Stimulated activated CD4-positive, alpha-beta T cell treated with anti-CD3 and anti-CD28 coated beads, TNF-alpha, amount 100 ng/mL, for 24 hours (primary cell): ENCODE measurements at places on chromosomes 5 and 9.

DNA sequence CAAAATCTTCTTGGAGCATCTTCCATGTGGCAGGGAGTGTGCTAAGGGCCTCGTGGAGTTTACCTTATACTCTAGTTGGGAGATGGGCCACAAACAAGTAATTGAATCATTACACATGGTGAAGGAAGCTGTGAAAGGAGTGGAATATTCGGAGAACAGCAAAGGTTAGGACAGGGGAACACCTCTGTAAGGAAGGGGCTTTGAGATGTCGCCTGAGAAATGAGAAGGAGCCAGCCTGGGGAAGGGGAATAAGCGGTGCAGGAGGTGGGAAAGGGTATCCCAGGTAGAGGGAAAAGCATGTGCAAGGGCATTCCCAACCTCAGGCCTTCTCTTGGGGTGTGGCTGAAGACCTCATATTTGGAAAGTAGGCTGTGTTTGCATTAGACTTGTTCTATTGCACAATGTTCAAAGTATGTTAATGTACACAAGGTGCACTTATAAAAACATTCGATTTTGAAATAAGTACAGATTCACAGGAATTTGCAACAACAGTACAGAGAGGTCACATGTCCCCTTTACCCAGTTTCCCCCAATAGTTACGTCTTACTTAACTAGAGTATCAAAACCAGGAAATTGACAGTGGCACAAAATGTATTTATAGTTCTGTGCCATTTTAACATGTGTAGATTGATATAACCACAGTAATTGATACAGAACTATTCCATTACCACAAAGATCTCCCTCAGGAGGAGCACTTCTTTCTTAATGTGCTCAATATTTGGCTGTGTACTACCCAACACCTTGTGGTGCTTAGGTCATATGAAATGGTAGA lies 2.4 kb upstream of the STOM start:
- no peak for DNase-seq

GRCh38 chr5:67301285-67301903 lies 104.8 kb upstream of the CD180 start:
- no peak for DNase-seq

DNA sequence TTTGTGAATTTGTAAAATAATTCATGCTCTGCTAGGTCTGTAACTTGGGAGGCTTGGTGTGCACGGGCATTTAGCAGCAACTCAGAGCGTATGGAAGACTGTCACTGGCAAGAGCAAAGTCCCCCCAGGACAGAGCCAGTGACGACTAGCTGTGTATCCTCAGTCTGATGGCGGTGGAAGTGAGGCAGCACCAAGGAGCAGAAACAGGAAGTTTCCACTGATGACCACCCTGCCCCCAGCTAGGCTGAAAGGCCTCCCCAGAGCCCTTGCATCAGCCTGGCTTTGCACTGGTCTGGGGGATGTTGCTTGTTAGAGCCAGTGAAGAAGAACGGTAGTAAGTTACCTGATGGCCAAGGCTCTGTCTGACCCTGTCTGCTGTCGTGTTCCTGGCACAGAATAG lies 66.8 kb upstream of the ABL1 start:
- no peak for DNase-seq

DNA sequence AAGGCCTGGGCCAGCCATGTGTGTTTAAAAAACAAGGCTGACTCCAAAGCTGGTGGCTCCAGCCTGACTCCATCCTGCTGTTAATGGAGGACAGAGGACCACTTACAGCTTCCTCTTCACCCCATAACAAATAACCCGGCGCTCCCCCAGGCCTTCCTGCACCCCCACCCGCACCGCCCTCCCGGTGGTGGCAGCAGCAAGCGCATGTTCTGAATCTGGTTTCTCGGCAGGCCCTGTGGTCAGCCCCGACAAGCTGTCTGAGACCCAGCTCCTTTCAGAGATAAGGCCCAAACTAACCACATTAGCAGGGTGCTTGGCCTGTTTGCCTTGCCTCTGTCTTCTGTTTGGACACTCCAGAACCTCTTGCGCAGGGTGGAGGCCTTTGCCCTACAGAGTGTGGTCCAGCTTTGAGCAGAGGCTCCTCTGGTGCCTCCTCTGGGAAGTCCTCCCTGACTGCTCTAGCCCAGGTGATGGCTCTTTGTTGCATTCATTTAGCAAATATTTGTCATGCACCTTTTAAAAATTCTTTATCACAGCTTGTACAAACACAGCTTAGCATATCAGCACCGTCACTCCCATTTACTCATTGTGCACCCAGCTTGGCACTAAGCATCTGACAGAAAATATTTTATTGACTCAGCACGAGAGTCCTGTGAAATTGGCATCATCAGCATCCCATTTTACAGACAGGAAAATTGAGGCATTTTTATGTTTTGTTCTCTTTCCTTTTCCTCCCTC lies 78.4 kb downstream of the NDFIP1 start:
- DNase-seq, result no peak

DNA sequence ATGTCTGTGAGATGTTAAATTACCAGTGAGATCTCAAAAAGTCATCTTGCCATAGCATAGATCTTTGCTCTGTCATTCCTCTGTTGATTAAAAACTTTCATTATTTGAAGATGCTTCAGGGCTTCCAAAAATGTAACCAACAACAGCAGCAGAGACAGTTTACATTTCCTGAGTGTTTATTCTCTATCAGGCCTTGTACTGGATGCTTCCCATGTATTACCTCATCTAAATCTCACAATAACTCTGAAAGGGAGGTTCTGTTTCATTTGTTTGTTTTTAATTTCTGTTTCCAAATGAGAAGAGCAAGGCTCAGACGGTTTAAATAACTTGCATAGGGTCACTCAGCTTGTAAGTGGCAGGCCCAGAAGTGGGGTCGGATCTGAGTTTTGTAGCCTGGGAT lies 45.2 kb downstream of the MRRF start:
- DNase-seq, result no peak

DNA sequence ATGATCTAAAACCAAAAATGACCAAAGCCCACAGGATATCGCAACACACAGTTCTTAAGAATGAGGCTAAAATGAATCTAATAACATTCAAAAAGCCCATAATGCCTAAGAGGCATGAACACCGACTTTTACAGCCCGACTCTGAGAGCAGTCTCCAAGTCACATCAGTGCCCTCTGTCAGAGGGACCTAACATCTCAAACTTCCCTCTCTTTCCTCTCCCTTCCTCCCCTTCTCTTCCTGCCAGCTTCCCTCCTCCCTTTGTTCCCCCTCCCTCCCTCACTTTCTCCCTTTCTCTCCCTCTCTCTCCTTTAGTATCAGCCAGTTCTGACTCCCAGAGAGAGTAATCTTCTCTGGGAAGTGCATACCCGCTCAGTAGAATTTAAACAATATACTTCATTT lies 154.4 kb downstream of the GLIS3 start:
- DNase-seq, result no peak

DNA sequence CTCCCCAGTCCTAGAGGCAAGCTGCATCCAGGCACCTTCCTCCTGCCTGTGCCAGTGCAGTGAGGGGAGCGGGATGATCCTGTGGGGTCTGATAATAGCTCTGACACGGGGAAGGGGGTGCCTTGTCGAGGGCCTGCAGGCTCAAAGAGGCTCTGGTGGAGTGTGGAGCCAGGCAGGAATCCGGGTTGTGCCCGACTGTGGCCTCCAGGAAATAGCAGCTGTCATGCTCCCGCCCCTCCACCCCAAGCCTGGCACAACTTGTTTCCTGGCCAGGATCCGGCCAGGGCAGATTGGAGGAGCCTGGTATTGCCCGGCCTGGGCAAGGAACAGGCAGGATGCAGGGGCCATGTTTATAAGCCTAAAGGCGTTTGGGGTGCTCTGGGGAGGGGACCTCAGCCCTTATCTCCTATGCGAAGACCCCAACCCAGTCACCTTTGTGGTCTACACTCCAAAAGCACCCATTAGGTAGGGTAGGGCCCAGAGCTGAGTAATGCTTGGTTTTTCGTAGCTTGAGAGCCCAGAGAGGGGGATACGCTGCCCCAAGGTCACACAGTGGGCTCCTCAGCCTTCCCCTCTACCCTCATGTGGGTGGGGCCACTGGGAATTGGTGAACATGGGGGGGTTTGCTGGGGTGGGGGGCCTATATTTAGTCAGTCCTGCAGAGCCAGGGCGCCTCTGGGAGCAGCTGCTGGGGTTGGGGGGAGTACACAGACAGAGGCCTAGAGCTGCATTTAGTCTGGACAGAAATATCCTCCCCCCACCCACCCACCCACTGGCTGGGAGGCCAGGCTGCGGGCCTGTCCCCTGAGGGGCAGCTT lies 12.2 kb downstream of the CXXC5 start:
- DNase-seq, result no peak

GRCh38 chr9:125271081-125271480 lies 9.5 kb downstream of the GAPVD1 start:
- no peak for DNase-seq
